ENCODE measurements at places on chromosomes 3 and 15. TPM values are rescaled to one million over a fixed set of nuclear protein-coding genes. Genes with fewer than 3 reads are reported as not detected.

CX3CR1 gene
- 2.8 TPM for total RNA-seq

GRCh38 chr3:53592862-53593261 is 98.5 kb downstream of the CACNA1D start:
- DNase-seq: no peak

GRCh38 chr3:58349792-58350626 is 17.3 kb downstream of the PXK start:
- no peak for DNase-seq

DNA sequence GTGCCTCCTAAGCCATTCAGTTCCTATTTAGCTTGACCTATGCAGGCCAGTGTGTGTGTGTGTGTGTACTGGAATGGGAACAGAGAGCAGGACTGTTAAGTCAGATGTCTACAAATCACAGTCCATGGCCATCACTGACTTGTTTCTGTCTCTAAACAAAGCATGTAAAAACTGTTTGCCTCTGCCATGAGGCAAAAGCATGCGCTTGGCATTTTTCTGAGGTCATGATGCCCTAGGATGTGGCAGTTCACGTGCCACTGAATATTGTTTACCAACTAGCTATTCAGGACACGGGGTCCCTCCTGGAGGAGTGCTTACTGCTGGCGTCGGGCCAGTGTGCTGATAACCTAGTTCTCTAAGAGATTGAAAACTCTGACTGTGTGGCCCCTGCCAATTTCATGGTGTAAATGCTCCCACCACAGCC is 8.2 kb upstream of the ATP13A3 start:
- no peak for DNase-seq

GRCh38 chr15:64447536-64448315 is 12.7 kb upstream of the ZNF609 start:
- DNase-seq: no peak

GRCh38 chr3:117706037-117706436 is 996.5 kb downstream of the TUSC7 start:
- DNase-seq: no peak

CNTN4 gene
- 16.7 TPM for total RNA-seq

SUSD5 gene
- 0.66 TPM for total RNA-seq

All from breast epithelium (tissue), 4 donors.